Activated CD8-positive, alpha-beta T cell treated with anti-CD3 and anti-CD28 coated beads for 36 hours (primary cell): ENCODE measurements at places on chromosomes 3 and 15.
A peak's percentile ranks its signal among the peaks of the same experiment; 100 is the strongest.

DNA sequence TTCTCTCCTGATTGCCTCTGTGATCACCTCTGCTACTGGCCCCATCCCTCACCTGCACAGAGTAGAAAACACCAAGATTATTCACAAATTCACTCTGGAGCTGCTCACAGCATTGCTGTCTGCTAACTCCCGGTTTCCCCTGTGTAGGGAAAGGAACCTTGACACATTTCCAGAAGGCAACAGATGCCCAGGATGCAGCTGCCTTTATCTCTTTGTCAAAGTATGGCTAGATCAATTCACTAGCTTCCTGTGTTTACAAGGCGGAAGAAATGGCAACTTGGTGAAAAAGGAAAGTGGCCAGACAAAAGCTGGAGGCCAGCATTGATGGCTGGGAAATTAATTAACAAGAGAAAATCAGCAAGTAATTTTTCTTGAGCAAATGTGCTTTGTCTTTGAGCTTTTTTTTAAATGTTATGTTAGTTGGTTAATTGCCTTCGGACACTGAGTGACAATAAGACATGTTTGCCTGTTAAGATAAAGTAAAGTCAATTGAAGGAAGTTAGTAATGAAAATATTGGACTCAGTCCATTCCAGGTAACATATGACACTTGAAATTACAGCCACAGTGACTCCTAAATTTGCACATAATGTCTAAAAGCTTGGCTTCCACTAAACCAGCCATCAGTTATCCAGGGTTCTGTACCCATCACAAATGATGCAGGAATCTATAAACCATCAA lies 394.6 kb upstream of the IL12A start:
- no peak for DNase-seq
- no peaks in the 10 kb centered on the region for H3K27me3 ChIP-seq
- H3K4me1 ChIP-seq: no peaks in the 10 kb centered on the region

DNA sequence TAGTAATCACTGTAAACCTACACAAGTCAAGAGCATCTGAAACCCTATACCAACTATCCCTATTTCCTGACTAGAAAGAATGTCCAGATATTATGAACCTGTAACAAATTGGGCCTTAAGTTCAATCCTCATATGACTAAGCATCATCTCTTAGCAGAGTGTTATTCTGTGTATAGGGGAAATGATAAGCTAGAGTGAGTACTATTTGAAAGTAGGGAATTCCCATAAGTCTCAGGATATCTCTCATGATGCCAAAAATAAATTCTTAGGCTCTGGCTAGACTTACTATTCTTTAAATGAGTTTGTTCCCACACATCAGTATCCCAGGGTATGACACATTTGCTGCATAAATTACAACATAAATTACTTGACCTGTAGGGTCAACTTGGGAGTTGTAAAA lies 15.3 kb downstream of the MRPL47 start:
- H3K27ac ChIP-seq: peak overlapping the region; percentile 74
- DNase-seq: no peak
- H3K27me3 ChIP-seq: no peaks in the 10 kb centered on the region
- peaks cover 35% of the 10 kb centered on the region for H3K36me3 ChIP-seq
- H3K4me3 ChIP-seq: no peak overlapping the region

DNA sequence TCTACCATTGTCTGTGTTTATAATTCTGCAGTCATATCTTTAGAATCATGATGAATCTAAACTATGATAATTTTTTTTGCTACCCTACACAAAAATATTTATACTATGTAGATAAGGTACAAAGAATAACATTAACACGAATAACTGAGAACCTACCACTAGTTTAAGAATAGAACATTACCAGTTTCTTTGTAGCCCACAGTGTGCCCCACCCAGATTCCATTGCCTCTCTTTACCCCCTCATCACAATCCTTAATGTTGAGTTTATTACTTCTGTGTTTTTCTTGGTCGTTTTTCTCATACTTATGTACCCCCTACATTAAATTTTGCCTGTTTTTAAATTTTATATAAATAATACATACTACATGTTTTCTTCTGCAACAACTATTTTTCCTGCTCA lies 140.5 kb downstream of the BBX start:
- no peak overlapping the region for H3K4me3 ChIP-seq
- peaks cover 26% of the 10 kb centered on the region for H3K4me1 ChIP-seq
- H3K27me3 ChIP-seq: no peaks in the 10 kb centered on the region
- no peak for DNase-seq
- H3K36me3 ChIP-seq: no peaks in the 10 kb centered on the region

- H3K27ac ChIP-seq: no peak overlapping the region
- no peak for DNase-seq
- H3K4me1 ChIP-seq: no peaks in the 10 kb centered on the region
Observed at GRCh38 chr3:77324105-77324504, 284.2 kb downstream of the ROBO2 start.

- no peak overlapping the region for H3K4me3 ChIP-seq
- H3K4me1 ChIP-seq: peaks cover 32% of the 10 kb centered on the region
- H3K36me3 ChIP-seq: no peaks in the 10 kb centered on the region
- no peak overlapping the region for H3K27ac ChIP-seq
Observed at GRCh38 chr3:73072634-73073033, 11.2 kb downstream of the EBLN2 start.

- no peak overlapping the region for H3K4me3 ChIP-seq
- DNase-seq: no peak
- no peak overlapping the region for H3K27ac ChIP-seq
- no peaks in the 10 kb centered on the region for H3K4me1 ChIP-seq
- H3K27me3 ChIP-seq: peaks cover 2% of the 10 kb centered on the region
Observed at GRCh38 chr3:18937574-18937973, 210.7 kb upstream of the KCNH8 start.

DNA sequence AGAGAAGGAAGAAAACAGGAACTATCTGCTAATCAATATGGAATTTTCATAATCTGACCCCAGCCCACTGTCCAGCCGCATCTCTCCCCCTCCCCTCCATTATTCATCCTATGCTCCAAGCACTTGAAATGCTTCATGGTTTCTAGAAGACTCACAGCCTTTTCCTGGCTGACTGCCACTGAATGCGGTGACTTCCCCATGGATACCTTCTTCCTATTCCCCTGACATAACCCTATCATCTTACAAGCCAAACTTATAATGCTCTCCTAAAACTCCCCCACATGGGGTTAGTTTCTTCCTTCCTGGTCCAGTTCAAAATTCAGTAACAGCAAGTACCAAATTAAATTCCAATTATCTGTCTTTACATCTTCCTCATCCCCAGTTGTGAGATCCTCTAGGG lies 31.2 kb upstream of the PTX3 start:
- H3K36me3 ChIP-seq: no peaks in the 10 kb centered on the region
- no peak for DNase-seq
- H3K4me3 ChIP-seq: no peak overlapping the region

GRCh38 chr15:92457471-92458041 lies 63.9 kb downstream of the ST8SIA2 start:
- no peaks in the 10 kb centered on the region for H3K27me3 ChIP-seq
- H3K4me1 ChIP-seq: no peaks in the 10 kb centered on the region
- no peak overlapping the region for H3K4me3 ChIP-seq
- H3K27ac ChIP-seq: no peak overlapping the region
- no peaks in the 10 kb centered on the region for H3K36me3 ChIP-seq

DNA sequence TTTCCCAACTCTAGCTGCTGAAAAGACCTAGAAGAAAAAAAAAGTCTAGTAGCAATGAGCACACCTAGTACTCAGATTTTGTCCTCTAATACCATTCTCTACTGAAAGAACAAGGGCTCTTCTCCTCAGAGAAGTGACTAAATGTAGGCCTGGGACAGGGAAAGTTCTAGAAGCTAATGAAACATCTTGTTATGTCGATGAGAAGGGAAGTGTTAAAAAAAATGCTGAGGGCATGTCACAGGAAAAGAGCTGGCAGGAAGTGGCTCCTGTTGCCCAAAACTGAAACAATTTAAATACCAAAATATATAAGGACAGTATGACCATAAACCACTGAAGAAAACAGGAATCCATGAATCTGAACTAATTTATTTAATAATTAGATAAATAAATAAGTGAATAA lies 581.4 kb upstream of the TBL1XR1 start:
- H3K27ac ChIP-seq: peak overlapping the region; percentile 43
- H3K27me3 ChIP-seq: no peaks in the 10 kb centered on the region
- H3K36me3 ChIP-seq: no peaks in the 10 kb centered on the region
- peaks cover 14% of the 10 kb centered on the region for H3K4me1 ChIP-seq

DNA sequence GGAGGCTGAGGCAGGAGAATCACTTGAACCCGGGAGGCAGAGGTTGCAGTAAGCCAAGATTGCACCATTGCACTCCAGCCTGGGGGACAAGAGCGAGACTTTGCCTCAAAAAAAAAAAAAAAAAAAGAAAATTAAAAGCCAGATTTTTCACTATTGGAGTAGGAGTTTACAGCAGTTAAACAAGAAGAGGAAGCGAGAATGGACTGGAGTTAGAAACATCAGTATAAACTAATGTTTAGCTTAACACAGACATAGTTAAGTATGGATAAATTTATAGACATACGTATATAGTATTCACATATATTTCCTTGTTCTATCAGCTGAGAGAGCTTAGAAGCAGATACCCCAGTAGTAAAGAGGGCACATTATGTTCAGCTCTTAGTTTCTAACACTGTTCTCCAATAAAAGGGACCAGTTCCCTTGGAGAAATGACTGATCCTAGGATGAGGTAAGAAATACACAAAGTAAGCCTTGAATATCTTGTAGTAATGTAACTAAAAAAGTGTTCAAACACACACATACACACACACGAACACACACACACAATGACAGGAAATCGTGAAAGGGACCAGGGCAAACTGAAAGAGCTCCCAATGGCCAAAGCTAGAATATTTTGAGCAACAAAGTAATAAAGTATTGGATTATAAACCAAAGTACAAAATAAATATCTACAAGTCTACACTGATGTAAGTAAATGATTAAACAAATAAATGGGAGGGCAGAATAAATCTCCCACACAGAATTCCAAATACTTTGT lies 25.1 kb downstream of the PIK3CB start:
- no peak overlapping the region for H3K27ac ChIP-seq
- no peak overlapping the region for H3K4me3 ChIP-seq
- peaks cover 14% of the 10 kb centered on the region for H3K4me1 ChIP-seq
- no peak for DNase-seq

GRCh38 chr3:122758877-122759560 lies 34.6 kb downstream of the HSPBAP1 start:
- H3K27me3 ChIP-seq: no peaks in the 10 kb centered on the region
- no peak overlapping the region for H3K4me3 ChIP-seq
- no peak for DNase-seq
- H3K27ac ChIP-seq: no peak overlapping the region
- H3K4me1 ChIP-seq: peaks cover 2% of the 10 kb centered on the region

DNA sequence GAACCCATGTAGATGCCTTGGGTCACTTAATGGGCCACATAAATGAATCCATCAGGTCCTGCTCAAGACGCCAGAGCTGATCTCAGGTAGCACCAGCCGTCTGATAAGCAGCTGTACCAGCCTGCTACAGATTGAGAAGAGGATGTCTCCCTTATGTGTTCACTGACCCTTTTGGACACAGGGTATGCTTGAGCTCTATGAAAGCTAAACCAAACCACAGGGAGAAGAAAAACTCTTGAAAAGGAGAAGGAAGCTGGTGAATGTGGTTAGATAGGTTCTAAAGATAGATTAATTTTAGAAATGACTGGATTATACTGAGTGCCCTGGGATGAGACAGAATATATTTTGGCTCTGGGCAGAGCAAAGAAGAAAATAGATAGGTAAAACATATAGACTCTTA lies 187.5 kb downstream of the SPATA16 start:
- no peaks in the 10 kb centered on the region for H3K36me3 ChIP-seq
- no peak for DNase-seq
- no peak overlapping the region for H3K27ac ChIP-seq
- no peak overlapping the region for H3K4me3 ChIP-seq
- no peaks in the 10 kb centered on the region for H3K4me1 ChIP-seq
